ENCODE measurements at places on chromosomes 2 and 18.

- DNase-seq: no peak
Measured at GRCh38 chr2:204628926-204629712, 83.8 kb downstream of the PARD3B start.

GRCh38 chr2:176500901-176501300, 231.7 kb downstream of the MTX2 start:
- DNase-seq: no peak

DNA sequence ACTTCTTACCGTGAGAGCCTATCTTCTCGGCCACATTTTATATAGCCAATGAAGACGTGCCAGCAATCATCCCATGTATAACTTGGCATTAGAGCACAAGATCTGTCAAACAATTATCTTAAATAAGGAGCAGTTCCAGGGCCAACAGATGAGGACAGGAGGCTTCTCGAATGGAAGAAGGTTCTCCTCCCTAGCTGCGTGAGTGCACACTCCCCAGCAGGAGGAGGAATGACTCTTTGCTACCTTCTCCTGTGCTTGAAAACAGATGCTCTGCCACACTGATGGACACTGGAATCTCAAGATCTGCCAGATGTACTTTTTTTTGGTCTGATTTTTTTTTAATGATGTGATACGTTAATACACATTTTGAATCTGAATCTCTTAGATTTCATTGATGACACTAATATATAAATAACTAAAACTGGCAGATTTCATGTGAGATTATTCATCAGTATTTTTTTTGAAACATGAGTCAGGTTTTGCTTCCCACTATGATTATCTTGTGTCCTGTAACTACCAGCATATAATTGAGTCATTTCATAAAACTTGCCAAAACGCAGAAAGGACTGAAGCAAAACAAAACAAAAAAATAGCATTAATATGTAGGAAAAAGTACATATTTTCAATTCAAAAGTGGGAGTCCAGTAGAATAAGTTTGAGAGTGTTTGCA, 626 bp upstream of the VIT start:
- no peak for DNase-seq

GRCh38 chr18:75249175-75249518, 38.5 kb downstream of the TSHZ1 start:
- DNase-seq: no peak

DNA sequence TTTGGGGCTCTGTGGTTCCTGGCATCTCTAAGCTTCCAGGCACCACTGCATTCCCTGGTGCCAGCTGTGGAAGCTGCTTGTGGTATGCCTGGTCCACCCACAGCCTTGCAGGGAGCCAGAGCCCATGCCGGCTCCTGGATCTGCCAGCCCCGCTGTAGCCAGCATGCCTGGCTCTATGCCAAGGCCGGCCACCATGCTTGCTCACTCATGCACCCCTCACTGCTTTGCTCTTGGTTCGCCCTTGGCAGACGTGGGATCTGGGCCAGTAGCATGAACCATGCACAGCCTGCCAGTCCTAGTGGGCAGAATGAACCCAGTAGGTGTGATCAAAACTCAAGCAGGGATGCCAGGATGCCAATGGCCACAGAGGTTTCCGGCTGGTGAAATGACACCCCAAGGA, 634.2 kb upstream of the TMEFF2 start:
- no peak for DNase-seq

DNA sequence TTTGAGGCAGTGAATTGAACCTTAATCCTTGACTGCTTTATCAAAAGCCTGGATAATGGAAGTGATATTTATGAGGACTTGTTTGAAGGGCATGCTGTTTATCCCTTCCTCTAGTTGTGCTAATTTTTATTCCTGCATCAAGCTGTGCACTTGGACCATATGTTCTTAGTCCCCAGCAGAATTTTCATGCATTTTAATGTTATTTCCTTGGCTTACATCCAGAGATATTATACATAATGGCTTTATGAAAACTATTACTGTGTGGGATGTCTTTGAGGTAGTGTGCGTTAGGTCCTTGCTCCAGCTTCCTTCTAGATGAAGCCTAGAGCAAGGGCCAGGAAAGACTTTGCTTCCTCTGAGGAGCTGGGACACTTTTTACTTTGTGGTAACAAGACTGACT, 378.4 kb downstream of the LPIN1 start:
- DNase-seq: no peak

DNA sequence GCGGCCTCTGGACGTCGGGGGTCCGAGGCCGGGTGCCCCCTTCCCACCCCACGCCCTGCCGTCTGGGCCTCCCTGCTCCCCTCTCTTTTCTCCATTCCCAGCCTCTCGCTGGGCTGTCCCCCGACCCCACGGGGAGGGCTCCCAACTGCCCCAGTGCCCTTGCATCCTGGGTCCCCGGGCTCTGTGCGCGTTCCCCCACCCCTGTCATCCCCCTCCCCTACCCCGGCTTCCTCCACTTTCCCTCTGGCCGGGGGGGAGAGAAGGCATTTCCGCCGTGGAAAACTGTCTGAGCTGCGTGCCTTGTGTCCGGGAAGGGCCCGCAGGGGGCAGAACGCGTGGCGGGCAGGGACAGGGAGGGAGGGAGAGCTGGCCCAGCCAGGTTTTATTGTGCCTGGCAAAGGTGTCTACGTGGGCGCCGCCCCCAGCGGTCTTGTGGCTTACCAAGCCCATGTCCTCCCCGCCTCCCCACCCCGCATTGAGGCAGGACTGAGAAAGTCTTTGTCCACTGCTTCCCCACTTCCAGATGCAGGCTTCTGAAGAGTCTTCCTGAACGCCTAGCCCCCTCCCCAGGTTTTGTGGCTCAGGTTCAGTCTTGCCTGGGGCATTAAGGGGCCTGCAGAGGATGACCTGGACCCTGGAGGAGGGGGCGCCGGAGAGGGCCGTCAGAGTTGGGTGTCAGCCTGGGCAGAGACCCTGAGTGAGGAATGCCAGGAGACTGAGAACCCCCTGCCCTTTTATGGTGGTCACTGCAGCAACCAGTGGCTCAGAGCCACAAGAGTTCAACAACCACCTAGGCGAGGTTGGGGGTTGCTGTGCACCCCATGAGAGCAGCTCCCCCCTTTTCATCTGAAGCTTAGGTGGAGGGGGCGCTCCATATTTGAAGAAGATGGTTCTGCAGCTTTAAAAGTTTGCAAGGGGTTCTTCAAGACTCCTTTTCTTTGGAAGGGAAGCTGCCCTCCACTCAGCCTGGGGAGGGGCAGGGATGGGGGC, 1.3 kb downstream of the ITM2C start:
- DNase-seq: no peak

DNA sequence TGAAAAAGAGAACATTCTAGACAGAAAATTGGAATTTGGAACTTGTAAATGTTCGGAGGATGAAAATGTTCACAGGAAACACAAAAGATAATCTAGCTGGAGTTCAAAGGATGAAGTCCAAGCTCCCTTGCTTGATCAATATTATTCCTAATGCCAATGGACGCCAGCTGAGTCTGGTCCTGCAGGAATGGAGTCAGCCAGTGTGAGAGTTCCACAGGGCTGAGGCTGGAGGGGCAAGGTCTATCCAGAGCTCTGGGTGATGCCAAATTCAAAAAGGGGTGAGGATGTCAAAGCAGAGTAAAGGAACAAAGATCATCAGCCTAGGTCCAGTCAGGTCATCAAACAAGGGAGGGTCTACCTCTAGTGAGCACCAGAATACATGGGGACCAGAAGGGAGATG, 78.5 kb upstream of the CTNNA2 start:
- no peak for DNase-seq

DNA sequence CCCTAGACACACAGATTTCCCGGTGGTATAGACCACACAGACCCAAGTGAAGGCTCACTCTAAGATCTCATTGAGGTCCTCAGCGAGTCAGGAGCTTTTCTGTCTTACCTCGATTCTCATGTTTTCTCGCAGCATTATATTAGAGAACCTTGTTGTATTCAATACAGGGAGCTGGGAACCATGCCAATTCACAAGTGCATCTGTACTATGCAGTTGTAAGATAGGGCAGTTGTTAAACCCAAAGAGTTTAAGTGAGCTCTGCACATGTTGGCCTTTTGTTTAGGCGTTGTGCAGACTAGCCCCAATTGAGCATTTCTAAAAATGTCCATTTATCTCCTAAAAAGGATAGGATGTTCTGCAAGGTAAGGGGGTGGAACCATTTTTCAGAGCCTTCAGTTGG, 59.6 kb downstream of the FEZ2 start:
- no peak for DNase-seq

DNA sequence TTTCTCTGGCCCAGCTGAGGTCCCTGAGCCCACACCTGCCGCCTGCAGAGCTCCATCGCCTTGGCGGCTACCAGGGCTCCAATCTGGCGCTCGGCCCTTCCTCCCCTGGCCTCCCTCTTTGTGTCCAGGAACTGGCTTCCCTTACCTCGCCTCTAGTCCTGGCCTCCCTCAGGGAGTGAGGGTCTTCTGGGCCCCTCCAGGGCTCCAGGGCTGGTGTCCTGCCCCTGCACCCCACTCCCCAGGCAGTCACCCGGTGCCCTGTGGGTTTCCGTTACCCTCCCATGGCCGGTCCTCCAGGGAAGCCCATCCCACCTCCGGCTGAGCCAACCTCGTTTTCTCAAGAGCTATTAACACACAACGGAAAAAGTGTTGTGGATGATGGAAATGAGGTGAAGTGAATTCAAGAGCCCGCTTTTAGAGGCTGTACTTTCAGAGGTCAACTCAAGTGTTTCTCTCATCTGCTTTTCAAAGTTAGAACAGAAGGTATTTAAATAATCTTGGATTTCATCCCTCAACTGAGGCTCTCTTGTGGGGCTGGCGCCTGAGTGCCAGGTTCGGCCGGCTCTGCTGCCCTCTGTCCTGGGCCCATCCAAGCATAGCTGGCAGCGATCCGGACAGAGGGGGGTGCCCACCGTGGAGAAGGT, 131.9 kb downstream of the ASB1 start:
- no peak for DNase-seq

DNA sequence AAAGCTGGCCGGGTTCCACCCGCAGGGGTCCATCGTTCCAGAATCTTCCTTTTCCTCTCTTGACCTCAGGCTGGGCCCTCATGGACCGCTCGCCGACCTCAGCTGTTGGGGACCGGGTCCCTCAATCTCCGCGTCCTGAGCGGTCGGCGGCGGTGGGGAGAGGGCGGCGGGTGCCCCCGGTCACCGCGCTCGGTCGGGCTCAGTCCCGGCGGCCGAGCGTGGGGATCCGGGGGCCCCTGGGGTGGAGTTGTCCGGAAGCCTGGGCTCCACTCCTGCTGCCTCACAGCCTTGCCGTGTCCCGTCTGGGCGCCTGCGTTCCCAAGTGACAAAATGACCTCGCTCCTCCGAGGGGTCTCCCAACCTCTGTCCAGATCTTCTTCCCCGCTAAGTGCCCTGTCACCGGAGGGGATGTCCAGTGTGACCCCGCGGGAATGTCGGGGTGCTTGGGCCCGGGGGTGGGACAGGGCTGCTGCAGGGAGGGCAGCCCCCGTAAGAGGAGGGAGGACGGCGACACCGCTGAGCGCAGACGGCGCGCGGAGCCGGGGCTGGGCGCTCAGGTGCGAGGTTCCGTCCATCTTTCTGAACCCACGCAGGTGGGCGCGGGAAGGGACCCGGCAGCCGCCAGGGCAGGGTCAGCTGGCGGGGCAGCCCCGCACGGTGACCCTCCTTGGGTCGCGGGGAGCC, 16.0 kb upstream of the E2F6 start:
- DNase-seq: no peak

DNA sequence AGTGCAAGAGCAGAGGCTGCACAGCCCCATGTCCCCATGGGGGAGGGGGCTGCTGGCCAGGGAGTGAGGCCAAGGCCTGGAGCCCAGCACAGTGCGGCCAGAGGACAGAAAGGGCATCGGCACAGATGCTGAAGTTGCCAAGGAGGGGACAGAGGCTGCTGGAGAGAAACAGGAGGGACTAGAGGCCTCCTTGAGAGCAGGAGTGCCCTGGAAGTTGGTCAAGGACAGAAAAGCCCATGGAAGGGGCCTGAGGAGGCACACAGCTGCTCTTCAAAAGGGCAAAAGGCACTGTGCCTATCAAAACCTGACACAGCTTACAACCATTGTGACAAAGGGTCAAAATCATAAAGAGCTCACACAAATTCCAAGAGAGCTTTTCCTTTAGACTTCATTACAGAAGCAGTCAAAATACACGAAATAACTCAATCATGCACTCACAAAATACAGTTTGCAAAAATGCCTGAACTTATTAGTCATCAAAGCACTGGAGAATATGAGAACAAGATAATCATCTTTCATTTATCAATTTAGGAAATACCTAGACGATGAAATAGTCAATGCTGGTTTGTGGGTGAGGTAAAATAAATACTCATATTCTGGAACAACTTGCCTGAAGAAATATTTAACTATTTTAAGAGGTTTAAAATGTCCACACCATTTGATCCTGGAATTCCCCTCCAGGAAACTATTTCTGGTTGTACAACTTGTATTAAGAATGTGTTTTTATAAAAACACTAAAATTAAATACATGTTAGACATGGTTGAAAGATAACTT, 79.6 kb downstream of the USP40 start:
- DNase-seq: no peak

DNA sequence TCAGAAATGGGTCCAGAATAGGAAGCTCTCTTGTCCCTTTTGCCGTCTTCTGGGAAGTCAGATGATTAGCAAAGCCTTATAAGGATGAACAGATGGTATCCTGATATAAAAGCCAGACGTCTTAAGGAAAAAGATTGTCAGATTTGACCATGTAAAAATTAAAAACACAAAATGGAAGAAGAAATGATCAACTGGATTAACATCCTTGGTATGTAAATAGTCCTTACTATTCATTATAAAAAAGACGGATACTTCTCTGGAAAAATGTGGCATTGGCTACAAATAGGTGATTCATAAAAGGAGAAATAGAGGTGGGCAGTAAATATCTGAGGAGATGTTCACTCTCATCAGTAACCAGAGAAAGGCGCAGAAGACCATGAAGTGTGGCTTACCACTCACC, 33.7 kb upstream of the SCLY start:
- no peak for DNase-seq

GRCh38 chr2:71498261-71498701, 44.9 kb downstream of the DYSF start:
- no peak for DNase-seq

GRCh38 chr2:36059691-36060090, 295.9 kb upstream of the CRIM1 start:
- peak; percentile 46 for DNase-seq

DNA sequence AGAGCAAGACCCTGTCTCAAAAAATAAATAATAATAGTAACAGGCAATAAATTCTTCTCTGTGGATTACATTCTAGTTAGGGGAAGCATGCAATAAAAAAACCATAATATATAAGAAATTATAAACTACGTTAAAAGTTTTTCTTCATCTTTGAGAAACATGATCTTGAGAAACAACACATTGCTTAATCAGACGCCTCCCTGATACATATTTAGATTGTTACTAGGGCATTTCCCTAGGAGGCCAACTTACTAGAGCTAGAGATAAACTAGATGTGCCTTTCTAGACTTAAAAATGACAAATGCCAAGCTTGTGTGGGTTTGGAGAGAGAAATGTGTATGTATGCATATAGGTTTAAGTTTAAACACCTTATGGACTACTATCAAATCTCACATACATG, 76.3 kb upstream of the GALNT5 start:
- DNase-seq: no peak

GRCh38 chr2:35503738-35504199, 851.8 kb upstream of the CRIM1 start:
- no peak for DNase-seq

GRCh38 chr2:14255135-14255820, 377.2 kb upstream of the LRATD1 start:
- no peak for DNase-seq
